IPS DF 19.7 (cell line): ENCODE measurements at places on chromosomes 7 and 10.

GRCh38 chr7:46126675-46127300, 205.7 kb upstream of the IGFBP3 start:
- DNase-seq = no peak

DNA sequence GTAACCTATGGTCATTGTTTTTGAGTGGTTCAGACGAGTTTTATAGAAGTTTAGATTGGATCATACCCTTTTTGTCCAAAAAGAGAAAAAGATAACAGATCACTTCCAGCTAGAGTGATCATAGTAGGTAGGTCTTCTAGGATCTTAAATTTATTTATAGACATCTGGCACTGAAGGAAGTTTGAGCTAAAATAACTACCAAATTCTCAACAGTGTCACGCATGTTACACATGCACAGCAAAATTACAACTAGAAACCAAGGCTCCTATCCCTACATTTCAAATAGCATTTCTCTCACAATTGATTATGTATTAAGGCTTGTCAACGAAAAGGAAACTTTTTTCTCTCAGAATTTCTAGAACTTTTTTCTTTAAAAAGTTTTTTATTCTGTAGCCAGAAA, 2.3 kb downstream of the CALU start:
- no peak for DNase-seq

- peak; percentile 57 for DNase-seq
Measured at GRCh38 chr7:108455998-108456677, at the start of gene NRCAM. Gene NRCAM, minus strand, starts transcription at chr7:108456436. Its CDS starts 216,372 bp downstream, at chr7:108240064.

DNA sequence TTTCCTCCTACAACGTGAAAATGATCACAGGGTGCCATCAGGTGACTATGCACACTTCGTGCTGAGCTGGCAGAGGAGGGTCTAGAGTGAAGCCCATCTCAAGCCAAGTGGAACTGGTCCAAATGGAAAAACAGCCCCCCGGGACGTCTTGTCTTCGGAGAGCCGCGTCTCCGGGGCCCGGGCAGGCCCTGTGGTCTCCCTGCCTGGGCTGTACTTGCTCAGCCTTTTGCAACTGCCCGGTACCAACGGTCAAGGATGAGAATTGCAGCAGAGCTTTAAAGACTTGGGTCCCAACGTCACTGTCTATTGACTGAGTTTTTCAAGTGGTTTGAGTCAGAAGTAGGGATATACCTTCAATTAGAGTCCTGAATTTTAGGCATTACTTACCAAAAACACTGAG, 315.5 kb downstream of the PTPRN2 start:
- DNase-seq = no peak

GRCh38 chr10:6348096-6348874, 145.6 kb downstream of the PFKFB3 start:
- no peak for DNase-seq

- DNase-seq = no peak
Measured at GRCh38 chr7:6382817-6383216, 64.9 kb downstream of the DAGLB start.

GRCh38 chr7:50267525-50268041, 36.9 kb upstream of the IKZF1 start:
- no peak for DNase-seq

DNA sequence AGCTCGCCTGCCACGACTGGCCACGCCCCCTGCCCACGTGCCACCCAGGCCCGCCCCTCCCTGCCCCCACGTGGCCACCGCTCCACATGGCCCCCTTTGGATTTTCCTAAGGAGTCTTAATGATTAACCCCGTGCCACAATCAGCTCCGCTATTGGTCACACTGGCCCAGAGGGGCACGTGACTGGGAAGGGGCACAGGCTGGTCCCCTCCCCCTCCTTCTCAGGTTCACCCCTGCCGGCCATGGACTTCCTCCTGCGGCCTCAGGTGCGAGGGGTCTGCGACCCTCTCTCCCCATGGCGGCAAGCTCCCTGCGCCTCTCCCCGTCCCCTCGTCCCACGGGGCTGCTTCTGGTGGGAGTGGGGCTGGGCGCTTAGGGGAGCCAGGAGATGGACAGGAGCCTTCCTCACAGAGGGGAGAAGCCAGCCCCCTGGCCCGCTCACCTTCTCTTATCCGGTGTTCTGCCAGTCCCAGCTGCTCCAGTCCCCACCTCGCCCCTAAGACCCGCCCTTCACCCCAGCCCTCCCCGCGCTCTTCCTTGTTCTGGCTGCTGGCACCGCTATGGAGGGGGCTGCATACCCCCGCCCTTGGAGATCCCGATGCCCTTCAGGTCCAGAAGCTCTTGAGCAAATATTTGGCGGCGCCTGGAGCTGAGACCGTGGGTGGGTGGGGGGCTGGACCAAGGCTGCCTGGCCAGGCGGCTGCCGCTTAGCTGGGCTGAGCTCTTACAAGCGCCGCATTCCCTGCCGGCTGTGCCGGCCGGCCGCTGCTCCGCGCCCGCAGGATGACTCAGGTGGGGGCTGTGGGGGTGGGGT, 3.2 kb downstream of the SLC4A2 start:
- DNase-seq = peak; percentile 90

GRCh38 chr10:34172936-34173533, 642.1 kb downstream of the PARD3 start:
- no peak for DNase-seq

- no peak for DNase-seq
Measured at GRCh38 chr10:63720072-63720537, 198.9 kb downstream of the REEP3 start.
